Omental fat pad (tissue), 4 donors: ENCODE measurements at places on chromosomes 16 and 17. TPM values are rescaled to one million over a fixed set of nuclear protein-coding genes. Genes with fewer than 3 reads are reported as not detected.
A peak's percentile ranks its signal among the peaks of the same experiment; 100 is the strongest.

DNA sequence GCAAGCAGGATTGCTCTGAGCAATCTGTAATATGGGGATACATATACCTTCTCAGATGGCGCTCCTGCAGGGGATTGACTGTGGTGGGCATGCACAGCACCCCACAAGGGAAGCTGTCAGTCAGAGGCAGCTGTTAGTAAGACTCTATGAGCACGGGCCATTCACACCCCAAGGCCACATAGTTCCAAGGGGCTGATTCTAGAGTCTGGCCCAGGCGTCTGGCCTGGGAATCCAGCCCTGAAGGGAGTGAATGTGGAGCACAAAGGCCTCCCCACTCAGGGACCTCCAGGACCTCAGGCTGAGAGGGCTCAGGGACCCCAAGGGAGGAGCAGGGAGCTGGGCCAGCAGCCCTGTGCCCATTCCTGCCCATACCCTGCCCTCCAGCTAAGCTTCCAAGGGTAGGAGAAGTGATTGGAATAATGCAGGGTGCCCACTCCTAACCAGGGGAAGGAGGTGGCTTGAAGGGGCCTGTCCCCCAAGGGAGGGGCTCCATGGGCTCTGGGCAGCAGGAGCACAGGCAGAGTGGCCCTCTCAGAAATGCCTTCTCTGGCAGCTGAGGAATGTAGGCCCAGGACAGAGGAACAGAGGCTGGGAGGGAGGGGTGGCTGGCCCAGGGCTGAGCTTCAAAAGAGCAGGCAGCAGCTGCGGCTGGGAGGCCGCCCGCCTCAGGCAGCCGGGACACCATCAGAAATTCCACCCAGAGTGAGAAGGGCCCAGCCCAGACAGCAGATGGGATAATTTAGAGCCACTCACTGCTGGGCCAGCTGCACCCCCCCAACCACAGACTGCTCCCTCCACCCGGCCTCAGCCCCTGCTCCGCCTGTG is 48.9 kb upstream of the MRPS23 start:
- DNase-seq: no peak

- no peak for DNase-seq
Observed at GRCh38 chr16:27625050-27625697, 75.2 kb downstream of the KATNIP start.

DNA sequence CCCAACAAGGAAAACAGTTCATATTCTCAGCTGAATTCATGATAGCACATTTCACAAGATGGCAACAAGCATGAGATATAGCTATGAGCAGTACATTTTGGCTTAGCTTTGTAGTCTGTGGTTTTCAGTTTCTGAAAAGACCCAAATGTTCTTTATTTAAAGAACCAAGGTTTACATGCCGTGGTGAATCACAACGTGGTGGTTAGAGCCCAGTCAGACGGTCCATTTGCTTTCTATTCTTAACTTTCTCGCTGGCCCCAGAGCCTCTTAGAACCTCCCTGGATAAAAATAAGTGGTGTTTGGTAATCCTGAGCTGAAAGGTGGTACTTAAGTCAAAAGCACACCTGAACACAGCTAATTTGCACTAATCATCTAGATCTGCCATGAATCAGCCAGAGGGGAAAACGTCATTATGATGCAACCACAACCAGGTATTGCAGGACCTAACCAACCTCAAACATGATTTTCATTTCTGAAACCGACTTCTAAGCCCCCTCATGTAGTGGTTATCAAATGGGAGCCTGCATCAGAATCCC is 18.6 kb upstream of the HAPSTR1 start:
- DNase-seq: no peak

DNA sequence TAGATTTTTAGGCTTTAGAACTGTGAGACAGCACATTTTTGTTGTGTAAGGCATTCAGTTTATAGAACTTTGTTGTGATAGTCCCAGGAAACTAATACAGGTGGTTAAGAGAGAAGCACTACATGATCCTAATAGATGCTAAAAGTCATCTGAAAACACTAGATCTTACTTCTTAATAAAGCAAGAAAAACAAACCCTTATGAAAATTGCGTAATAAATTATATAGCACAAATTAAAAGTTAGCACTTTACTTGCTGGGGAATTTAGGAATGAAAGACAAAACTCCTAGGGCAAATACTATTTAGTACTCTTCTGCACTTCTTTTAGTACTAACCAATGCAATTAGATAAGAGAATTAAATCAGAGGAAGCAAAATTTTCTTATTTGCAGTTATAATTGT is 163.3 kb upstream of the SHISA6 start:
- DNase-seq: no peak

DNA sequence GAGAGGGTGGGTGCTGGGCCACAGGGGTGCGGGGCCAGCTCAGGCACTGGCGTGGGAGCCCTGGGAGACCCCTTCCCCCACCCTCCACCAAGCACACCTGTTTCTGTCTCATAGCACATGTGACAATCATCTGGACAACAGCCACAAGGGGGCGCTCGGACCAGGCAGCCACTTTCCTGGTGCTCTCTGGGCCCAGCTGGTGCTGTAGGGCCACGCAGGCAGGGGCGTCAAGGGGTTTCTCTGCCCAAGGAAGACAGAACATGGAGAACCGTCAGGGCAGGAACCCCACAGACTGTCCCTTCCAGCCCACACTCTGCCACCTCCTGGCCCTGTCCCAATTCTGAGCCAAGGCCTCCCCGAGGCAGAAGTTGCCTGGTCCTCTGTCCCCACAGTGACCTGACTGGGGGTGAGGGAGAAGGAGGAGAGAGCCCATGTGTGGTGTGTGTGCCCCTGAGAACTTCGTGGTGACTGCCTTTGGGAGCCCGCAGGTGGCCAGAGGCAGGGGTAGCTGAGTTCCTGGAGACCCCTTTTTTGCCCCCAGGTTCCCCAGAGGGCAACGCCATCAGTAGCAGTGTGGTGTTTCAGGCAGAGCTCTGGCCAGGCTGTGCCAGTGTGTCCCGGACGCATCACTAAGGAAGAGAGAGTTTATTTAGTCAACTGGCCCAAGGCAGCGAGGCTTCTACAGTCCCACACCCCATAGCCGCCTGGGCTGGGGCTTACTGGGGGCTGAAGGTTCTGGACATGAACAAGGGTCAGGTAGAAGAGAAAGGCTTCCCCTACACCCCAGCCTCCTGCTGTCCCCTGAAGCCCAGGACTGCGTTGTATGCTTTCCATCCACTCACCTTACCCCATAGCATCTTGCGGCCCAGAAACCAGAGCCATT is 3.1 kb upstream of the SETD6 start:
- DNase-seq: peak; percentile 81

GRCh38 chr16:55949518-55949917 is 74.3 kb upstream of the CES5A start:
- no peak for DNase-seq

DNA sequence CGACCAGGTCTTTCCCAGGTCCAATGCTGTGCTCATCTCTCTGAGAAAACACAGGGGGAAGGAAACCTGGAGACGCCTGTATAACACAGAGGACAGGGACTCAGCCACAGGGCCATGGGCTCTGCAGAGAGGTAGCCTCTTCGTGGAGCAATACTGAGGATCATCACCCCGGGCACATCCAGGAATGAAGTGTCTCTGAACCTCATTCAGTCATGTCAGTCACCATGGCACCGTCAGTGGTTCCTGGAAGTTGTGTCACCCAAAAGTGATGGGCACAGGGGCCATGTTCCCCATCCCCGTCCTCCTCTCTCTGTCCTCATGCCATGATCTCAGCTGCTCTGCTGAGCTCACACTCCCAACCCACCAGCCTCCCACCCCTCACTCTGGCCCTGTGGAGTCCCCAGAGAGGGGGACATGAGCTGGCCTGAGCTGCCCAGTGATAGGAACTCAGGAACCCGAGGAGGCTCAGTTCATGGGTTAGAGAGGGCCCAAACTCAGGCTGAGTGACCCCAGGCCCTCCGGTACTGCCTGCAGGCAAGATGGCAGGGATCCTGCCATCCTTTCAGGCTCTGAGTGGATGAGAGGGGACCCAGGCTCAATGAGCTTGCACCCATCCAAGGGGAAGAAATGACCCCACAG is 53.4 kb downstream of the PITPNM3 start:
- DNase-seq: no peak

DNA sequence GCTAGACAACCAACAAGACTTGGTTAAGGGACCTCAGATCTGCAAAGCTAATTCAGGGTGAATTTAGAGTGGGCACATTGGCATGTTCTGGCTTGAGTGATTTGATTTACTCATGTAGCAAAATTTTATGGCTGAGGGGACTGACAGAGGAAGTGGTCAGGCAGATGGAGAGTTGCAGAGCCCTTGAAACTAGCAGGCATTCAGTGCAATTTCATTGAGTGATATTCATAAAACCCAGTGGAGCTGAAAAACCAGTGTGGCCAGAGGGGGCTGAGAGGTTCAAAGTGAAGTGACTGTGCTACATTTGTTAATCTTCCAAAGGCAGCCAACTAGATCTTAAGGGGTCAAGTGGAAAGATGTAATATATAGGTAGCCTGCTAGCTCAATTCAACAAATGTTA is 2.2 kb upstream of the TMEM94 start:
- DNase-seq: no peak

- no peak for DNase-seq
Observed at GRCh38 chr17:12590417-12590816, 75.3 kb upstream of the MYOCD start.

- DNase-seq: no peak
Observed at GRCh38 chr17:32302037-32302436, 36.4 kb downstream of the RHBDL3 start.

GRCh38 chr16:83615953-83616350 is 191.8 kb upstream of the HSBP1 start:
- DNase-seq: no peak

GRCh38 chr16:65285128-65286048 is 163.5 kb upstream of the CDH11 start:
- DNase-seq: no peak

DNA sequence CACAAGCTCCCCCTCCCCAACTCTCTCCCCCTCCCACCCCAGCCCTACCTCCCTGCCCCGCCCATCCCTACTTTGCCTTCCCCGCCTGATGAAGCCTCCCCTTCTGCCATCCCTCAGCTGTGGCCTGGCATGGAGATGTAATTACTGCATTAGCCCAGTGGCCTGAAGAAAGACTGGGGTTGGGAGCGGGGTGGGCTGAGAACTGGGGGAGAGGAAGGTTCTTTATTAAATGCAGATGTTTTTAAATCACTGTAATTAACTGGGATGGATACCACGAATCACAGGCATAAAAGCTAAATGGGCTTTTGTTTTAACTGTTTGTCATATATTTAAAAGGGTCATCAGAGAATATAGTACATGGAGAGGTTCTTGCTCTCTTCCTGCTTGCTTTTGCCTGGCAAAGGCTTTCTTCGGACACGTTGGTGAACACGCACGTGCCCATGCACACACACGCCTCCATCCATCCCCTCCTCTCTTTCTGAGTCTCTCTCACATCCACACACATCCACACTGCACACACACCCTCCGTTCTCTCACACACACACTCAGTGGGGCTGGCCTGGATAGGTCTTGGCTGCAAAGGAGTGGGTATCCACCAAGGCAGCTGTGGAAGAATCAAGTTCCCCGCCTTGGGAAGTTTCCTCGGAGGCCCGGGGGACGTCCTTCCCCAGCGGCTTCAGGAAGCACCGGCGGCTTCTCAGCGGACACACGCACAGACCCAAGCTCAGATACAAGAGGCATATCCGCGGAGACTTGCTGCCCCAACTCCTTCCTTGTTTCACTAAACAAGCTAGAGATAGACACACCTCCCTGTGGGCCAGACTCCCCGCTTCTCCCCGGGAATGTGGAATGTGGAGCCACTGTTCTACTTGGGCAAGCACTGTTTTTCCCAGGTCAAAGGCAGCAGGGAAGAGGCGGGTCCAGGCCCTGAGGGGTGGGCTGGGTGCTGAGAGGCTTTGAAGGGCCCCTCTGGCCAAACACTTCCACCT is 27.4 kb upstream of the TNRC6C start:
- DNase-seq: no peak

DNA sequence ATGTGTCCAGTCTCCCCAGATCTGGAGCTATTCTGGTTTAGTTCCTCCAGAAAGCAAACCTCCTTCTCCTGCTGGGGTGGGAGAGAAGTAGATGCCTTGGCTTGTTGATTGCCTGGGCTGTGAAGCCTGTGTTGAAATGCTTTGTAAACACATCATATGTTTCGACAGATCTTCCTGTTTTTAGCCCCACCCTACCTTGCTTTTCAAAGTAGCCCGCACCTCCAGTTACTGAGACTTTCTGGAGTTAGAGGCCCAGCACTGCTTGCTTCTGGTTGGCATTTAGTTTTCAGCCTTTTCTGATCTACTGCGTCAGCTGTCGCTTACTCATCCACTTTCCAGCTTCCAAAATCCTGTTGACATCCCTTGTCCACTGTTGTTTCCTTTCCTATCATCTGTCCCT is 17.9 kb upstream of the NDEL1 start:
- DNase-seq: no peak

DNA sequence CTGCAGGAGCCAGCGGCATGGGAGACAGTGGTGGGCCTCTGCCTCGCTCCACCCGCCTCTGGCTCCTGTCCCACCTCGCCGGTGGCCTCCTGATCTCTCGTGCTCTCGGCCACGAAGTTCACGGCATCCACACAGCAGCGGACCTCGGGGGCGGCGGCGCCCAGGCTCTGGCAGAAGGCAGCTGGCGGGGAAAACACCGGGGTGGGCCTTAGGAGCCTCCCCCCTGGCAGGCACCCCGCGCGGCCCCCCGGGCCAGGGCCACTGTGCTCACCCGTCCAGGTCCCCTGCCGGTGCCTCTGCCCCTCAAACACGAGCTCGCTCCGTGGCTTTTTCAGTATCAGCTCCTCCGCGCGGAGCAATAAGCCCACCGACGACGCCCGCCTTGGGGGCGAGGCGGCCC is 409 bp upstream of the C17orf107 start:
- no peak for DNase-seq

DNA sequence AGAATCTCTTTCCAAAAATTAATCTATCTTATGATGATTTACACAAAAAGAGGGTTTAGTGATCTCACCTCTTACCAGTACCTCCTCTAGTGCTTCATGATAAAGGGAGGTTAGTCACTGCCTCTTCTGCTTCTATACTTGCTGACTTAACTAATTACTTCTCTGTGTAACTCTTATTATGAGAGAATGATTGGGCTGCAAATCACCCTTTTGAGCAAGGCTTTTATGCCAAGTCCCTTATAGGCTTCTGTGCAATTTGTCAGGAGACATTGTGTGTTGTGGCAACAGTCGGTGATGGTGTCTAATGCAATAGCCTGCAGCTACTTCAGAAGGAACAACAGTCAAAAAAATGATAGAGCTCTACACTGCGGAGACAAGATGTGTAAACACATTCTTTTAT is 1568.1 kb upstream of the GOT2 start:
- no peak for DNase-seq

- DNase-seq: no peak
Observed at GRCh38 chr16:67150833-67151396, at the start of gene B3GNT9. Gene B3GNT9 (minus strand): TSS chr16:67150998. CDS start chr16:67150485, 513 bp downstream.

GRCh38 chr17:73474370-73474988 is 162.7 kb upstream of the CDC42EP4 start:
- DNase-seq: peak; percentile 28

GRCh38 chr16:66270333-66270927 is 96.1 kb upstream of the CDH5 start:
- DNase-seq: peak; percentile 42

GRCh38 chr17:19759568-19760549 is 11.8 kb upstream of the ALDH3A1 start:
- DNase-seq: peak; percentile 19

AURKB gene
- total RNA-seq: 2.0 TPM

SLFN12 gene
- 9.2 TPM for total RNA-seq

SLC52A1 gene
- total RNA-seq: not detected

ENPP7 gene
- not detected for total RNA-seq

HOXB7 gene
- total RNA-seq: 5.3 TPM

CDRT15 gene
- total RNA-seq: not detected

PRSS22 gene
- not detected for total RNA-seq

HASPIN gene
- 0.24 TPM for total RNA-seq

ST6GALNAC2 gene
- 11.6 TPM for total RNA-seq

VWA3A gene
- 0.24 TPM for total RNA-seq

MMP2 gene
- 456 TPM for total RNA-seq

RMI2 gene
- total RNA-seq: not detected

ASB16 gene
- 0.19 TPM for total RNA-seq

CACNG5 gene
- total RNA-seq: not detected

DVL2 gene
- 41.6 TPM for total RNA-seq
